GM12891 (cell line): ENCODE measurements at places on chromosomes 4 and X.

DNA sequence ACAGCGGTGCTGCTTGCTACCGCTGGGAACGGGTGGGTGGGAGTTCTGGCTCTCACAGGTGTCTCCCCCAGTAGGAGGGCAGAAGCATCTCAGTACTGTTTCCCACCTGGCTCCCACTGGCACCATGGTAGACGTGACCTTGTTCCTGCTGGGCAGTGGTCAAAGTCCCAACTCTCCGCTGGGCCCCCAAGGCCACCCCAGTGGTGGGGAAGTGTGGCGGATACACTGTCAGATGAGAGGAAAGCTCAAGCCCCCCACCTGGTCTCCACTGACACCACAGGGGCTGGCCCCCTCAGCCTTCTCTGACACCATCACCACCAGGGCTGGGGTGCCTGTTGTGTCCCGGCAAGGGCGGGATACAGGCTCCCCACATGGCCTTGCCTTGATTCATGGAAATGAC lies 24.6 kb downstream of the LETM1 start:
- DNase-seq, result no peak

- no peak for DNase-seq
Observed at GRCh38 chr4:91826186-91826585, 477.6 kb upstream of the GRID2 start.

DNA sequence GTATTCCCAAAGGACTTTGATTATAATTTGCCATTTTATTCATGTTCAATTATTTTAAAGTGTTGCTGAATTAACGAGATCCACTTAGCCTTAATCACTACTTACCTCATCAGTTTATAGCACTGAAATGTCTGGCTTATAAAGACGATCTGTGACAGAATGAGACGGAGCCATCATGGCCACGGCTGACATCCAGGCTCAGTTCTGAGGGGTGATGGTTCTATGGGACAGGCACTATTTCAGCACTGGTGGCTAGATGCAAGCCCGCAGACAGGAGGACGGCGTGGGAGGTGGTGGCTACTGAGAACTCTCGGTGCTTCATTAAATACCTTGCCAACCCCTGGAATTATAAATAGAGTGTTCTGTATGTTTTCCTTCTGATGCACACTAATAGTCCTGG lies 1084.2 kb upstream of the TENM3 start:
- DNase-seq, result no peak

DNA sequence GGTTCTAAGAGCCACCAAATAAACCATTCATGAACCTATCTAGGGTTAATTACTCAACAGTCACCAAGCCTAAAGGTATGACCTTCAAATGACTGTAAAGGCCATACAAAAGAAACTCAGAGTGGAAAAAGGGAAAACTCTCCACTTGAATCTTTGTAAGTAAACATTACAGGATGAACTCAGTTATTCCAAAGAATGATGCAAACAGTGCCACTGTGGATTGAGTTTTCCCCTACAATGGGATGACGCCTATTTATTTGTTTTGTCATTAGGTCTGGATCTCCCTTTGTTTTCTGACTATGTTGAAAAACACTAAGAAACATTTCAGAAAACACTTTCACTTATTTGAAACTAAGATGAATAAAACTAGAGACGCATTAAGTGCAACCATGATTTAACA lies 12.7 kb downstream of the NUDT6 start:
- DNase-seq, result no peak

DNA sequence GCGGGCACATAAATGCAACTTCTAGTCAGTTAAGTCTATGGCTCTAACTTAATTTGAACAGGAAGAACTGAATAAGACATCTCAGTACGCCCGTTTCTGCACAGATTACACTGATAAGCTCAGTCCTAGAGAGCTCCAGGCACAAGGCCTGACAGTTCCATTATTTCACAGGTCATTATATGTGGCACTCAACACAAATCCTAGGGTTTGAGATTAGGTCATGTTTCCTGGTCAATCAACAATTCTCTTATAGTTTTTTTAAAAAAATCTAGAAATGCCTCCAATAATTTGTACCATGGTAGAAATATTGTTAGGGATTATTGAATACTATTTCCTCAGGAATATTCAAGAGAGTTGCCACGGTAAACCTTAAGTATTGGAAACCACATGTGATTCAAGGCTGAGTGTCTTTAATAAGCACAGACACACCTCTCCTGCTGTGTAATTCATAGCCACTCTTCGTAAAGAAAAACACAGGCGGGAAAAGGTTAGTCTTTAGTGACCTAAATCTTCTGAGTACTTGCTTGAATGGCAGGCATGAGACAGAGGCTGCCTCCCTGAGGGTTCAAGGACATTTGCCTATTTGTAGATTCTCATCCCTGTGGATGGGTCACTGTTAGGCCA lies 342.9 kb upstream of the ADGRL3 start:
- DNase-seq, result no peak

- no peak for DNase-seq
Observed at GRCh38 chr4:17010426-17011087, 112.1 kb upstream of the LDB2 start.

GRCh38 chr4:185912779-185913178 lies 100.8 kb upstream of the SORBS2 start:
- DNase-seq, result no peak

GRCh38 chrX:1914606-1915365 lies 299.9 kb downstream of the ASMT start:
- DNase-seq, result no peak
